ENCODE measurements at places on chromosomes 3 and 15.

- DNase-seq = no peak
These were observed 75.9 kb downstream of the TMEM108 start for GRCh38 chr3:133113927-133114597.

DNA sequence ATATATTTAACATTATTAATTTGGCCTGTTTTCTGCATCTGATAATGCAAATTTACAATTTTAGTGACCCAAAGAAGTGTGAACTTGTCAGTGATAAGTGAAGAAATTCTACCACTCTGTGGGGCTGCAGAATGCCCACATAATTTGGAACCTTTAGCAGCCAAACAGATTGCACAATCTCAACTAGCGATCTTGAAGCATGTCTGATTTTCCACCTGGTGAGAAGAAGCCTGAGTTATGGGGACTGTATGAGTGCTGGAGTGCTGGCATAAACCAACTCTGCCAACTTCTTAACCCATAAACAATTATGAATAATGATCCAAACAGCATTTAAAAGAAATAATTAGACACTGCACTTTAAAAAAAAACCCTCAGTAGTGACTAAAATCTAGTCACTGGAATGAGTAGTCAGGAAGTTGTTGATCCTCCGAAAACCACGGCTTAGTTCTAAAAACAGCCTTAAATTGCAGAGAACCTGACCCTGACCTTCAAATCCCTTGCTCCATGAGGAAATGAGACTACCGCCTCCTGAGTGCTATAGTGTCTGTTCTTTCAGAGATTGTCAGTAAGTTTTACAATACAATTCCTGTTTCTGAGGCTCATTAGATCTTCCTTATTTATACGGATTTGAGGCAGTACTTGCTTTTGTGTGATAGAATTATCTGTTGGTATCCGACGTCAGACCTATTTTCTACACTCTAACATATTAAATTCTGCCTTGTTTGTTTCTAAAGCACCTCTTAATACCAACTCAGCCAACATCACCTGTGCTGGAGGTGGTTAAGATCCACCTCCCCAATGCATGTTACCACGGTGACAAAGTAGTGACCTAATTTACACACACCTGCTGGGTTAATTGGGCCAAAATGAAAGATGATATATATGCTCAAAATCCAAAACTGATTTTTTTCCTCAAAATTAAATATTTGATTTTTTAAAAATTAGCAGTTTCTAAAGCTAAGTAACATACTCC is 267.7 kb downstream of the ZBTB20 start:
- DNase-seq = no peak

- no peak for DNase-seq
These were observed 13.8 kb upstream of the THRB start for GRCh38 chr3:24508423-24508839.

DNA sequence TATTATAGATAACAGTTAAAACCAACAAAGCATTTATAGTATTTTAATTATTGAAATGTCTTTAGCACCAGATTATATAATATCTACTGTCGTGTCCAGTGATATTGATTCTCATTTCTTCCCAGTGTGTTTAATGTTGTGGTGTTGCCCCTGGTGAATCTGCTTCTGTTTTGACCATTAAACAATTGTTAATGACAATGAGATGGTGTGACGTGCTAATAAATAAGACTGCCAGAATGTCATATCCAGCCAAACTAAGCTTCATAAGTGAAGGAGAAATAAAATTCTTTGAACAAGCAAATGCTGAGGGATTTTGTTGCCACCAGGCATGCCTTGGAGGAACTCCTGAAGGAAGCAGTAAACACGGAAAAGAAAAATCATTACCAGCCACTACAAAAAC is 480.0 kb upstream of the ROBO1 start:
- no peak for DNase-seq

DNA sequence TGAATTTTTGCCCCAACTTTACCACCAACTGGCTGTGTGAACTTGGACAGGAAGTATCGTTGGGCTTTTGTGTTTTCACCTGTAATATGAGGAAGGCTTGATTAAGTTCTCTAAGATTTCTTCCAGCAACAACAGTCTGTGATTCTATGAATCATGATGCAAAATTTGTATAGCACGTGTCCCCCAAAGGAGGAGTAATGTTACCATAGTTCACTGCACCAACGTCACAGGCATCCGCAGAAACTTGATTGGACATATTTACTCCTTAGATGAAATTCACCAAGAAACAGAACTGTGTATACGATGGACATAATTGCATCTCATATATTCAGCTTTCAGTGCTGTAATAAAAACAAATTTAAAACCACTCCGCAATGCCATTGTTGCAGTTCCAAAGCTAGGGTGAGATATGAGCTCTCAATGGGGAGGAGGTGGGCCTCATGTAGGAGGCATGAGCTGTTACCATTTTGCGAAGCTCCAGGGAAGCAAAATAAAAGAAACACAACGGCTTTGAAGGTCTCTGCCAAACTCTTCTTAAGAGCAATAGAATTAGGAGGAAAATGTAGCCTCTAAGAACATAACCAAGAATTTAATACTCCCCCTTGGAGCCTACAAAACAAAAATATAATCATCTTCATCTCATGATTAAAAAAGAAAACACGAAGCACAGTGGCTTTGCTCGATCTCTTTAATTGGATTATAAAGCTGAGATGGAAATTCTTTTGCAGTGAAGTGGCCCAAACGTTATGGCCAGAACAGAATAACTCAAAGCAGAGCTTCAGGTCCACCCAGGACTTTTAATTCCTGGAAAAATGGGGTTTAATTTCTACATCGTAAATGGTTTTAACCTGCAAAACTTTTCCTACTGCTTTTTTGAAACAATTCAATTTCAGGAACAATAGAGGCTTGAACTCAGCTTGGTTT is 80.7 kb downstream of the CHST2 start:
- DNase-seq = no peak

DNA sequence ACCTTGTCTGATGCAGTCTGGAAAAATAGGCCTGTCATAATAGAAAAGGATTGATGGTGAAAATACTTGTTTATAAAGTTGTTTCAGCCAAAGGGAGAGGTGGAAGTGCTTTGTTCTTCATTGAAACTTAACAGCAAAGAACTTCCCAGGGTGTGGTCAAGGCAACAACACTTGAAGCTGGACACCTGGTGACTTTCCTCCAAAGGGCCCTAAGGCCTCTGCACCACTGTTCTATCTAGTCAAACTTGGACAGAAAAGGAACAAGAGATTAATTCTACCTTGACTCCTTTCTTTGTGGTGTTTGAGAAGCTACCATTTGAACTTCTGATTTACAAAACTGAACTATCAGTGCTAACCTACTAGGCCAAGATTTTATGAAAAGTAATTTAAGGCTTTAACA is 102.0 kb downstream of the CMSS1 start:
- no peak for DNase-seq

DNA sequence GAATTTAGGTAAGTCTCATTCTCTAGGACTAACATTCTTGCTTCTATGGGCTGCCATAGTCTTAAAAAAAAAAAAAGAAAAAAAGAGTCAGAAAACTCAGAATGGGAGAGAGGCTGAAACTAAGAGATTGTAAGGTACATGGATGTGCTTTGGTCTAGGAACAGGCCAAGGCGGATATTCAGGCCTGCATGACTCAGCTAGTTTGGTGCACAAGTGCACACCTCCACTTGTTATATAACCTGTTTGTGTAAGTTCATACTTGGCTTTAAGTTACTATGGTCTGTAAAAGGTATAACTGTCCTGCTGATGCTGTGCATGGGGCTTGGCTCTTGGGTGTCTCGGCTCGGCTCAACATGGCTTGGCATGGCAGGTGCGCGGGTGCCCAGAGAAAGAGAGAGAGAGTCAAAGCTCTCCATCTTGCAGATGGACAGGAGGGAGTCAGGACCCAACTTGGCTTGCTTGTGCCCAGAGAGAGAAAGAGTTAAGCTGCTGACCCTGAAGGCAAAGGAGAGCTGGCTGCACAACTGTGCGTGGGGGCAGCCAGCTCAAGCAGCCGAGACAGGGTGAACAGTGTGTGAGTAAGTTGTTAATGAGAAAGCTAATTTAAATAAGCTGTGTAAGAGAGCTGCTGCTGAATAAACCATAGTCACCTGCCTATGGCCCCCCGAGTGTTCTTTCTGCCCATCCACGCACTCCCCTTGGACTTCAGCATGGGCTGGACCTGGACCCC is 31.4 kb upstream of the CHRNB4 start:
- DNase-seq = no peak

DNA sequence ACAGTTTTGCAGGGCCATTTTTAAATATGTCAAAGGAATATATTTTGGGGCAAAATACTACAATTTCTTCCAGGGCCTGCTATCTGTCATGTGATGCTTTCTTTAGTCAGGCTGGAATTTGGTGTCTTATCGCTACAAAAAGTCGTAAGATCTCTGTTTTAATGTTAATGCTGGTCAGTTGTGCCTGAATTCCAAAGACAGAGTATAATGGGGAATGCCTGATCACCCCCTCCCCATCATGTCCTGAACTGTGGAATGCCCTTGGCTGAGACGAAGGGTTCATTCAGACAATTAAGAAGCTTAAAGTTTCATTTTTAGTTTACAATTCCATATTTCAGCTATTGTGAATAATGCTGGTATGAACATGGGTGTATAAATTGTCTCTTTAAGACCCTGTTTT is 203.0 kb downstream of the TBC1D5 start:
- DNase-seq = no peak

- no peak for DNase-seq
These were observed 805.3 kb upstream of the LMCD1 start for GRCh38 chr3:7696320-7696719.

DNA sequence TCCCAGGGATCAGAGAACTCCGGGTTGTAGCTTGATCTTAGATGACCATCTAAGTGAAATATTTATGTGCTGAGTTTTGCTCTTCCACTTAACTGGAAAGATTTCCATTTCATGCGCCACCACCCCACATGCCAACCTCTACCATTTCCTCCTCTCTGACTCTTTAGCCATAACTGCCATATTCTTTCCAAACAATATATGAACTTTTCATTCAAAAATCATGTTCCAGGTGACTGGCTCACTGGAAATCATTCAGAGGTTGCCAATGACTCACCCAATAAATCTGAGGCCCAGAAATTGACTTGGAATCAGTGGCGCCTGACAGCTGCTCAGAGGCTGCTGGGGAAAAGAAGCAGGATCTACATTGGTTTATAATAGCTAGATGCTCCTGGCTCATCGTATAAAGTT is 31.6 kb upstream of the FAM174B start:
- no peak for DNase-seq

DNA sequence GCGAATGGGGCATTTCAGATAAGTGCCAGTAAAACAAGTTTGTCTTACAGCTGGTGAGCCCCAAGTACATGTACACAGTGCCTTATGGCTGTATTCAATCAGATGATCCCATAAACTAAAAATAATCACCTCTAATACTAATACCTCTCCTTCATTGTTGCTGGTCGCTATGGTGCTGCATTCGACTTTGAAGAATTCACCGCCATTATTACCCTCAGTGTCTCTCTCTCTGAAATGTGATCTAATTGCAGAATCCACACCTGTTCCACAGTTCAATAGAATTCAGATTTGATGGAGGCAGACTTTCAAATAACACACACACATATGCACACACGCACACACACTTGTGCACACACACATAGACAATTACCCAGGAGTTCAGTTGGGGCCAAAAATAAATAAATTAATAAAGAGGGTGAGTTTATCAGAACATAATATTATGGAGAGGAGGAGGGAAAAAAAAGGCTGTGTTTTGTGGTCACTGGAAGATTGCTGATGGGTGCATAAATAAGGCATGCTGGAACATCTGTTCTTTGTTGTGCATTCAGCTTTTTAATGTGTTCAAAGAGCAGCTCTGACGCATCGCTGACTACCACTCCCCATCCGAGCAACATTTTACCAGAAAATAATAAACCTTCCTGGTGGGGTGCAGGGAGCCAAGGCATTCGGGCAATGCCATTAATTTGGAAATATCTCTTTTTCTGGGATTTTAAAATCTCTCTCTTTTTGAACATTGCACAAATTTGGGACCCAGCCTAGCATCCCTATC is 235.7 kb downstream of the SATB1 start:
- DNase-seq = no peak
